ENCODE measurements at places on chromosomes 2 and 18.

GRCh38 chr18:58761970-58762780 lies 90.9 kb downstream of the MALT1 start:
- no peak for DNase-seq

- DNase-seq, result no peak
Observed at GRCh38 chr2:171807831-171808393, 86.1 kb downstream of the SLC25A12 start.

GRCh38 chr18:21262244-21262643 lies 20.2 kb downstream of the GREB1L start:
- no peak for DNase-seq

GRCh38 chr2:10278763-10279471 lies 23.8 kb upstream of the HPCAL1 start:
- DNase-seq, result no peak

- no peak for DNase-seq
Observed at GRCh38 chr18:1020731-1021344, 116.2 kb downstream of the ADCYAP1 start.

DNA sequence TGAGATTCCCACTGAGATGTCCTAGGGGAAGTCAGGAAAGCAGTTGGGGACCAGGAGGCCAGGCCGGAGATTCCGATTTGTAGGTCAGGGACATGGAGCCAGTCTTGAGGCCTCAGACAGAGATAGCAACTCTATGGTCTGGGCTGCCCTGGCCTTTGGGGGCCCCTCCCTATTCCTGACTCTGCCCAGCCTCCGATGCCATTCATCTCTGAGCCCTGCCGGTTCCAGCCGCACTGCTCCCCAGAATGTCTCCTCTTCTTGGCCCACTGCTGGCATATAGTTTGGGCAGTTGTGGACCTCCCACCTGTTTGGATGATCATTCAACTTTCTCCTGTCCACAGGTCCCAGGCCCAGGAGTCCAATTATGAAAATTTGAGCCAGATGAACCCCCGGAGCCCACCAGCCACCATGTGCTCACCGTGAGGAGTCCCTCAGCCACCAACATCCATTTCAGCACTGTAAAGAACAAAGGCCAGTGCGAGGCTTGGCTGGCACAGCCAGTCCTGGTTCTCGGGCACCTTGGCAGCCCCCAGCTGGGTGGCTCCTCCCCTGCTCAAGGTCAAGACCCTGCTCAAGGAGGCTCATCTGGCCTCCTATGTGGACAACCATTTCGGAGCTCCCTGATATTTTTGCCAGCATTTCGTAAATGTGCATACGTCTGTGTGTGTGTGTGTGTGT lies 16.4 kb downstream of the SIGLEC15 start:
- no peak for DNase-seq

GRCh38 chr18:43542016-43542415 lies 264.7 kb upstream of the SYT4 start:
- no peak for DNase-seq

DNA sequence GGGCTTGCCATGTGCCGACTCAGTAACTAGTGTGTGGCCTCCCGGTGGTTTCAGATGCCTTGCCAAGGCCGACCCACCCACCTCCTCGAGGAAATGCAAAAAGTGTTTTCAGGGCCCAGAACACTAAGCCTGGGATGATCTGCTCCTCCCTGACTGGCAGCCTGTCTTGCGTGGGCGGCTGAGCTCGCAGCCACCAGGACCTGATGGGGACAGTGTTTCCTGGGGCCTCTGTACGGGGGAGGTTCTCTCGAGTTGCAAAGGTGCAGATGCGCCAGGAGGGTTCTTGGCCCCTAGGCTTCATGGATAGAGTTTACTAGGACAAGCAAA lies 85.2 kb downstream of the GLI2 start:
- peak; percentile 70 for DNase-seq

- no peak for DNase-seq
Observed at GRCh38 chr2:238872026-238872425, 24.1 kb downstream of the TWIST2 start.

GRCh38 chr18:9631814-9632496 lies 17.6 kb upstream of the PPP4R1 start:
- peak; percentile 71 for DNase-seq

DNA sequence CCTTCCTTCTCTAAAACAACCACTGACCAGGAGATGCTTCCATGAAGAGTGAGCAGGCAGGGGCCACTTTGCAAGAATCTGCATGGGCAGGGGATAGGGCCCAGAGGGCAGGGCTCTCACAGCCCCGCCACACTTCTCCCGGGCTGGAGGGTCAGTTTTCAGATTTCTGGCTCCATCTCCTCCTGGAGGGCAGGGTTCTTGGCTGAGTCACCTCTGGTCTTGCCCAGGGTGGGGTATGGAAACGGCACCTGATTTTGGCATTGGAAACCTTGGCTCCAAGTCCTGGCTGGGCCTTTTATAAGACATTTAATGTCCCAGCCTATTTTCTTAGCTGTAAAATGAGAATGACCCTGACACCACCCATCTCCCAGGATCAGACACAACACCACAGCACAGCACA lies 27.6 kb upstream of the ASPRV1 start:
- DNase-seq, result no peak

- no peak for DNase-seq
Observed at GRCh38 chr2:108956375-108956774, 32.6 kb downstream of the EDAR start.

DNA sequence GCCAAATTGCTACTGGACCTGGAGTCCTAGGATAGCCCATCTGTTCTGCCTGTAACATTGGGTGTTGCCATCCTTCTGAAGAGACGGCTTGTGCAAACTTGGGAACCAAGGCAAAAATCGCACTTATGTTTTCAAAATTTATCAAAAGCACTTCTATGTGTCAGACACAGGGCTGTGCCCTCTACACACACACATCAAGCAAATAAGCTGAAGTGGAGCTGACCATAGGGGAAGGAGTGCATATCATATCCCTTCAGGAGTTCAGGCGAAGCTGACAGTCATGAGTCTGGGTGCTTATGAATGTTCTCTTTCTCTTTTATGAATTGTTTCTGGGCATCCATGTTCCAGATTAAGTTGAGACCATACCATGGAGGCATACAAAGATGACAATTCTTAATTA lies 247.9 kb downstream of the CYRIA start:
- DNase-seq, result no peak

GRCh38 chr2:55247025-55247424 lies 14.5 kb downstream of the RPS27A start:
- DNase-seq, result no peak

- DNase-seq, result no peak
Observed at GRCh38 chr18:9466127-9466526, 9.2 kb upstream of the RALBP1 start.

GRCh38 chr2:172461591-172462372 lies 34.4 kb downstream of the ITGA6 start:
- DNase-seq, result peak; percentile 70

DNA sequence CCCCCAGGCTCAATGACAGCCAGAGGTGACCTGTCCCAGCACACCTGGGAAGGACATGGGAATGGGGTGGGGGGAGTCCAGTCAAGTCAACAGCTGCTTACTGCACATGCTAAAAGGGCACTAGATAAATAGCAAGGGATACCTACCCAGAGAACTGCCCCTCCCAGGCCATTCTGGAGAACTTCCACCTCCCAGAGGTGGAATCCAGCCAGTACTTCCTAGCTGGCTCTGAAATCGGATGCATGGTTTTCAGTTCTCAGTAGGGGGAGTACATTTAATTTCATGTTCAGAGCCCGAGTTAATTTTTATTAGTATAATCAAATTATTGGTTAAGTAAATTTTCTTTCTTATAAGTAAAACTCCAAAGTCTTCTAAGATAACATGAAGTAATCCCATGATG lies 28.9 kb upstream of the ITGA6 start:
- DNase-seq, result no peak

GRCh38 chr2:238231809-238232208 lies 8.0 kb downstream of the HES6 start:
- DNase-seq, result no peak

- DNase-seq, result no peak
Observed at GRCh38 chr2:143071185-143071876, 57.9 kb upstream of the ARHGAP15 start.

- DNase-seq, result no peak
Observed at GRCh38 chr2:86825693-86826381, 35.1 kb upstream of the CD8A start.

GRCh38 chr2:137232076-137232475 lies 466.7 kb downstream of the THSD7B start:
- DNase-seq, result no peak

DNA sequence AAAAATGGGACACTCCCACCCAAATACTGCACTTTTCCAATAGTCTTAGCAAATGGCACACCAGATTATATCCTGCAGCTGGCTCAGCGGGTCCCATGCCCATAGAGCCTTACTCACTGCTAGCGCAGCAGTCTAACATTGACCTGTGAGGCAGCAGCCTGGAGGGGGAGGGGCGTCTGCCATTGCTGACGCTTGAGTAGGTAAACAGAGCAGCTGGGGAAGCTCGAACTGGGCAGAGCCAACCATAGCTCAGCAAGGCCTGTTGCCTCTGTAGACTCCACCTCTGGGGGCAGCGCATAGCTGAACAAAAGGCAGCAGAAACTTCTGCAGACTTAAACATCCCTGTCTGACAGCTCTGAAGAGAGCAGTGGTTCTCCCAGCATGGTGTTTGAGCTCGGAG lies 110.4 kb downstream of the CTIF start:
- DNase-seq, result no peak

GRCh38 chr2:12428786-12429185 lies 287.9 kb upstream of the TRIB2 start:
- DNase-seq, result peak; percentile 57

- no peak for DNase-seq
Observed at GRCh38 chr2:38727661-38728060, 23.5 kb downstream of the SRSF7 start.

DNA sequence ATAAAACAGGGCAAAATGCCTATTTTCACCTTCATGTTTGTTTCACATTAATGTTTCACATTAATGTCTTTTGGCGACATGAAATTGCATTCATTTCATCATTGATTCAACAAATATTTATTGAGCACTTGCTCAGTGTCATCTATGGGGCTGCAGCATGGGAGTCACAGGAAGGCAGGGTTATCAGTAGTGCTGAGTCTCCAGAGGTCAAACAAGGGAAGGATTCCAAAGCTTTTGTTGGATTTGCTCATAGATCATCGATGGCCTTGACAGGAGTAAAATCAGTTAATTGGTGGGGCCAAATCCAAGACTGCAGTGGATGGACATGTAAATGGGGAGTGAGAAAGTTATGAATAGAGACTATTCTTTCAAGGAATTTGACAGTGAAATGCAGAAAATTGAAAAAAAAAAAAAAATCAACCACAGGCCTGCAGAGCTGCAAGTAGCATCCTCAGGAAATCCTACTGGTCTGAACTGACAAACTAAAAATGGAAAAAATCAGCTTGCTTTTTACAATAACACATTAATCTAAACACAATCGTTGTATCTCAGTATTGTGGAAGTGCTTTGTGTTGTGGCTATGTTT lies 1290.8 kb downstream of the DPP10 start:
- DNase-seq, result no peak

- no peak for DNase-seq
Observed at GRCh38 chr2:46887028-46887885, 28.3 kb downstream of the MCFD2 start.
